ENCODE measurements at places on chromosomes 12 and 14.

GRCh38 chr14:50768680-50769079 is 62.3 kb downstream of the NIN start:
- no peak for DNase-seq

- DNase-seq: no peak
Observed at GRCh38 chr12:128365032-128365431, 98.1 kb downstream of the TMEM132C start.

GRCh38 chr12:47114481-47114892 is 34.7 kb upstream of the AMIGO2 start:
- no peak for DNase-seq

- no peak for DNase-seq
Observed at GRCh38 chr12:122887819-122888212, 8.1 kb downstream of the VPS37B start.

DNA sequence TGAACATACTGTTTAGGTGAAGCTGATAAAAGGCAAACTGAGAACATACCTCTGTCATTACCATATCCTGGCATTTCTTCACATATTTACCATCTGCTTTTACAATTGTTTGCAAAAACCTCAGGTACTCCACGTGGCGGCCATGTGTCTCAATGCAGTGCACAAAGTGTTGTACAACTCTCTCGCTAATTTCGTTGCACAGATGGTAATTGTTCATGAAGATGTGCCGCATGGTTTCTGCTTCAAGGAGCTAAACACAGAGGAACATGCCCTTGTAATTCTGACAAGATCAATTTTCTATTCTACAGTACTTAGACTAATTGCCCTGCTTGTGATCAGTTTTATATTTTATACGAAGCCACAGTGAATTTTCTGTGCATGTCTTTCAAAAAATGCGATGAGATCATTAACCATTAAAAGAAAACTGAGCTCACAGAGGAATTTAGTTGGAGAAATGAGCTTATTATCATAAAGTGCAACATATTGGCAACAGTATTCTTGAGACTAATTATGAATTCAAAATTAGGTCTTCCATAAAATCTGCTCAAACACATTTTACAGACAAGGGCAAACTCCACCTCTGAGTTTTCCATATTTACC is 233.8 kb downstream of the ITPR2 start:
- no peak for DNase-seq

- no peak for DNase-seq
Observed at GRCh38 chr12:41485203-41485602, 297.1 kb downstream of the PDZRN4 start.

DNA sequence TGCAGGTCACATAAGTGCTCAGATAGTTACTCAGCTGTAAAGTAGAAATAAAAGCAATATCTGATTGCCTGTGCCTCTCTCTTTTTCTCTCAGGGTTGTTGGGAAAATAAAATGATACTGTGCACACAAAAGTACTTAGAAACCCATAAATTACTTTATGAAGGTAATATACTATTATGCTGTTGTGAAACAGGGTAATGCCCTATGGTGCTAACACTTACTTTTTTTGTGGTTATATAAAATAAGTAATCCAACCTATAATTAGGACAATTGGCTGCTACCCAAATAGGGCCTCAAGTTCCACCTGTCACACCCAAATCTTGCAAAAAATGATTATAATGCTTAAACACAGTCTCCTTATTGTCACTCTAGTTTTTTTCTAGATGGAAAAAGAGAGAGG is 50.6 kb downstream of the DAAM1 start:
- DNase-seq: no peak

- DNase-seq: no peak
Observed at GRCh38 chr14:102970496-102970895, 48.0 kb downstream of the AMN start.

DNA sequence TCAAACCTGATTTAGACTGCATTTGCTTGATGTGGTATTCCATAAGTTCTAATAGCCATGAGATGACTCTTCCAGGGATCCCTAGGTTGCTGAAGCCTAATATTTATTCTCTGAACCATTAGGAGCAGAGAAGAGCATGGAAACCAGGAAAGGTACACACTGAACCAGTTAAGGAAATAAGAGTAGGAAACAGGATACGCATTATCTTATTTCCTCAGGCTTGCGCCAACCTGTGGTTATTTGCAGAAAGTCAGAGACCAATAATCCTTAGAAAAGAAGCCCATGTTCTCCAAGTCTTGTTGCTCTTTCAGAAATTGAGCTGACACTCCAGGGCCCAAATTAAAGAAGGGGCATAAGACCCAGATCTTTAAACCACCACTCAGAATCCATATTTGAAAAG is 41.8 kb upstream of the SMUG1 start:
- DNase-seq: no peak

- DNase-seq: no peak
Observed at GRCh38 chr12:42962384-42962783, 372.8 kb upstream of the PRICKLE1 start.

DNA sequence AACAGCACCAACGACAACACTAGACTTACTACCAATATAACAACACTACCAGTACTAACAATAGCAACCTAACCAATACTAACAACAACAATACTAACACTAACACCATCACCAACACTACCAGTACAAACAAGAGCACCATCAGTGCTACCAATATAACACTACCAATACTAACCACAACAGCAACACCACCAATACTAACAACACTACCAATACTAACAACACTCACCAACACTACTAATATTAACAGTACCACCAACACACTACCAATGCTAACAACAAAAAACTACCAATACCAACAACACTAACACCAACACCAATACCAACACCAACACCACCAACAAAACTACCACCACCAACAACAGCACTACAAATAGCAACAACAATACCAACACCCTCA is 25.1 kb downstream of the PTGER2 start:
- no peak for DNase-seq

GRCh38 chr12:30329281-30329680 is 366.4 kb downstream of the IPO8 start:
- DNase-seq: no peak

GRCh38 chr12:75479963-75480461 is 543 bp upstream of the GLIPR1 start:
- DNase-seq: no peak

Measured in T follicular helper cell (primary cell).